Testis (tissue), 5 donors: ENCODE measurements at places on chromosomes 5 and 9. TPM values are rescaled to one million over a fixed set of nuclear protein-coding genes. Genes with fewer than 3 reads are reported as not detected.

- no peak for DNase-seq
Observed at GRCh38 chr9:126564716-126565115, 49.0 kb upstream of the LMX1B start.

DNA sequence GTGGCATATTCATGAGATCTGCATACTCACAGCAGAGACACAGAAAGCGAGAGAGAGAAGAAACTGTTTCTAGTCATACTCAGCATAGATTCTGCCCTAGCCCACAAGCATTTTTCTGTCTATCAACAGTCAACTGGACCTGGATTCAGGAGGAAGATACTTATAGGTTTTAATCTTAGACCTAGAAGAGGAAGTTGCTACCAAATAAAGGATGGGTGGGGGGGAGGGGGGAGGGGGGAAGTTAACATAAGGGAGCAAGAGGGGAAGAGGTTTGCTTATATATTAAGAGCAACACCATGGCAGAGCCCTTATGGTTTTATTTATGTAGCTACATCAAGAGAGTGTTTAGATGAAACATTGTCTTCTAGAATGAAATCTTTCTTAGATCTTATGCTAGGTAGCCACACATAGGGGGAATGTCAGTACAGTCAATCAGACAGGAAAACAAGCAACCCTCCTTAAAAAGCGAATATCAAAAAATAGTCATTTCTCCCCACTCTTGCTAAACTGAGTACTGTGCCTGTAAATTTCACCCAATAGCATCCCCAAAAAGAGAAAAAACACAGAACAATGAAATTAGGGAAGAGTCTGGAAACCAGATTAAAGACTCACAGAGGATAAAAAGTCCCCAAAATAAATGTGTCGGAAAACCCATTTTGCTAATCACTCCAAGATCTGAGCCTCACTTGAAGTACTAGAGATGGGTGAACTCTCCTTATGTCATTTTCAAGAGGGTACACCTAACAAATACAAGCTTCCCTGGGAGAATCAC, 192.7 kb upstream of the NR4A3 start:
- no peak for DNase-seq

CD14 gene
- 23.7 TPM for total RNA-seq

- DNase-seq: no peak
Observed at GRCh38 chr5:52748590-52748989, 39.1 kb upstream of the ITGA1 start.

KIF27 gene
- total RNA-seq: 22.5 TPM

- DNase-seq: no peak
Observed at GRCh38 chr9:18688581-18689565, 214.9 kb downstream of the ADAMTSL1 start.
